AG08396 (cell line): ENCODE measurements at places on chromosomes 1 and 21.
A peak's percentile ranks its signal among the peaks of the same experiment; 100 is the strongest.

- peak; percentile 88 for DNase-seq
Observed at GRCh38 chr1:93680420-93681100, 1.1 kb downstream of the BCAR3 start.

GRCh38 chr1:4971666-4972065 lies 317.3 kb downstream of the AJAP1 start:
- DNase-seq: no peak

GRCh38 chr1:211259638-211260126 lies 516 bp downstream of the RCOR3 start:
- peak; percentile 62 for DNase-seq

DNA sequence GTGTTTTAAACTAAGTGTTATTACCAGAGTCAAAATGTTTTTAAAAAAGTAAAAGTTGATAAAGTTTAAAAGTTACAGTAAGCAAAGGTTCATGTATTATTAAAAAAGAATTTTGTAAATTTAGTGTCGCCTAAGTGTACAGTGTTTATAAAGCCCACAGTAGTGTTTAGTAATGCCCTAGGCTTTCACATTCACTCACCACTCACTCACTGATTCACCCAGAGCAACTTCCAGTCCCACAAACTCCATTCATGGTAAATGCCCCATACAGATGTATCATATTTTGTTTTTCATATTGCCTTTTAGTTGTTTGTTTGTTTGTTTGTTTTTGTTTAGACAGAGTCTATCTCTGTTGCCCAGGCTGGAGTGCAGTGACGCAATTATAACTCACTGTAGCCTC lies 353.8 kb upstream of the PTBP2 start:
- no peak for DNase-seq

DNA sequence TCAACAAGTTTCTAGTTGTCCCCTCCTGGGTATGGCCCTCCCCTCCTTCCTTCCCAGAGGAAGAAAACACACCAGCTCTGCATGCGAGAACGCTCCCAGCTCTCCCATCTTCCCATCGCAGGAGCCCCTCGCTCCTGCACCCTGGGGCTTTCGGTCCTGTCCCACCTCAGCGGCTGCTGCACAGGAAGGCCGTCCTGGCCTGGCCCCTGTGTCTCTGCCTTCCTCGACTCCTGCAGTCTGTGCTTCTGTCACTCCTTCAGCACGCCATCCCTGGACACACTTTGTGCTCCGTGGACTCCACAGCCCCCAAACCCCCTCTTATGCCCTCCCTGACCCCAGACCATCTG lies 23.2 kb downstream of the KRTAP10-1 start:
- no peak for DNase-seq
